ENCODE measurements at places on chromosomes 4 and X. TPM values are rescaled to one million over a fixed set of nuclear protein-coding genes. Genes with fewer than 3 reads are reported as not detected.
A peak's percentile ranks its signal among the peaks of the same experiment; 100 is the strongest.

DNA sequence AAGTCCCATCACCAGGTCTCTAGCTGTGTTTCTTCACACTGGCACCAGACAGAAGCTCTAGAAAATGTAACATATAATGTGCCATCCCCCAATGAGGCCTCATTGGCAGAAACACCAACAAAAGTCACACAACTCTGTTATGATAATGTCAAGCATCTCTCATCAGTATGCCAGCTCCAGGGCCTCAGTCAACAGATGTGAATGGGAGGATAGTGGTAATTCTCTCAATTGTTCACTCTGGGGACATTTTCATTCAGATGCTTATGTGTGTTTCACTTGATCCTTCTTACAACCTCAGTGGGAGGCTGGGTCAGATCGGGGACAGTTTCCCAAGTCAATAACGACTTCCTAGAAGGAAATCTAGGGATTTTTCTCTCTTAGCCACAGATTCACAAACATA lies 57.5 kb upstream of the SCOC start:
- DNase-seq, result no peak

GRCh38 chr4:171621646-171622045 lies 191.6 kb upstream of the GALNTL6 start:
- no peak for DNase-seq

DNA sequence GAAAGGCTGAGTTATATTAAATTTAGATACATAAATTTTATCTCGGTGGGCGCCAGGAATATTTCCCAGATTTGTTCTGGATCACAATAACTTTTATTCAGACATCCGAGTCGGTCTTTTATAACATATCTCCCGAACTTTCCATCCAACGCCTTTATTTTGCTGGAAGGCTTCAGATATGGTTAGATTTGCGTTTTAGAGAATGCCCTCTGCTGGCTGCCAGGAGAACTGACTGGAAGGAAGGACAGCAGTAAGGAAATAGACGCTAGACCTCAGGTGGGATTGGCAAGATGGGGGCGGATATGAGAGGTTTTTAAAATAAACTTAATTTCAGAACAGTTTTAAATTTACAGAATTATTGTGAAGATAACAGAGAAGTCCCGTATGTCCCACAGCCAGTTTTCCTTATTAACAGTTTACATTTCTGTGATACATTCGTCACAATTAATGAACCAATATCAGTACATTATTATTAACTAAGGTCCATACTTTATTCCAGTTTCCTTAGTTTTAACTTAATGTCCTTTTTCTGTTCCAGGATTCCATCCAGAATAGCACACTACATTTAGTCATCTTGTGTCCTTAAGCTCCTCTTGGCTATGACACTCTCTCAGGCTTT lies 4.6 kb upstream of the KANTR start:
- DNase-seq, result peak; percentile 28

DNA sequence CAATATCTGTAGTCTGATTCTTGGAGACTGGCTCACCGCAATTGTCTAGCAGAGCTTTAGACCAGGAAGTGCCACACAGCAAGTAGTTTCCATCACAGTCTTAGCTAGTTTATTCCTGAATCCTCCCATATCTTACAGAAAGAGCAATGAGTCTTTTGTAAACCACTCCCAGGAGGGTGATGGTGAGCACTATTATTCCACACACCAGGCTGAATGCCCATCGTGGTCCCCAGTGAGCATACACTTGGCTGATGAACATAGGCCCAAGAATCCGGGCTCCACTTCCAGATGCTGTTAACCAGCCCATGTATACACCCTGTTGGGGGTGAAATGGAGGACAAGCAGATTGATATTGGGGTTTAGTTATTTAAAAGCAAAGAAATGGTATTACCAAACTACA lies 39.8 kb downstream of the PLK4 start:
- DNase-seq, result no peak

DNA sequence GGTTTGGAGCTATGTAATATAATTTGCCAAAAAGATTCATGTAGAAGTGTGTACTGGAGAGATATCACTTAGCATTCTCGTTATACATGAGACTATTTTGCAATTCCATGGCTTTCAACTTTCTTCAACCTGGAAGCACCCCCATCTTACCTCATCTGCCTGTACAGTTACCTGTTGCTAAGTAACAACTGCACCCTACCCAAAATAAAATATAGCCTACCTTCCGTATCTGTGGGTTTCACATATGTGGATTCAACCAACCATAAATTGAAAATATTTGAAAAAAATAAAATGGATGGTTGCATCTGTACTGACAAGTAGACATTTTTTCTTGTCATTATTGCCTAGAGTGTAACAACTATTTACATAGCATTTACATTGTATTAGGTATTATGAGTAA lies 278.3 kb downstream of the PPP1R2C start:
- DNase-seq, result no peak

DNA sequence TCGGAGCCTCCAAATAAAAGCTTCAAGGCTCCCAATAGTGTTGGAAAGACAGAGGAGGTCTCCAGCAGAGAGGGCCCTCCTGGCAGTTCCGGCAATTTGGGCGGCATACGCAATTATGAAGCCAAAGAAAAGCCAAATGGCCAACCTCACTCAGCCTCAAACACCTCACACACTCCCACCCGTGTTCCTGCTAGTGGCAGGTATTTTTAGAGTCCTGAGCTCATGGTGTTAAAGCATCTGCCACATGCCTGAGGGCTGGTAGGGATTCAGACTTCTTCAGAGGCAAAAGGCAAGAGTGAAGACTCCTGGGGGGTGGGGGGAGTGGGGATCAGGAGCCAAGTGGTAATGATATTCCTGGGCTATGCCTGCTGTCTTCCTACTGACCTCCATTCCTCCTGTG lies 7.4 kb downstream of the RAB33A start:
- no peak for DNase-seq

DNA sequence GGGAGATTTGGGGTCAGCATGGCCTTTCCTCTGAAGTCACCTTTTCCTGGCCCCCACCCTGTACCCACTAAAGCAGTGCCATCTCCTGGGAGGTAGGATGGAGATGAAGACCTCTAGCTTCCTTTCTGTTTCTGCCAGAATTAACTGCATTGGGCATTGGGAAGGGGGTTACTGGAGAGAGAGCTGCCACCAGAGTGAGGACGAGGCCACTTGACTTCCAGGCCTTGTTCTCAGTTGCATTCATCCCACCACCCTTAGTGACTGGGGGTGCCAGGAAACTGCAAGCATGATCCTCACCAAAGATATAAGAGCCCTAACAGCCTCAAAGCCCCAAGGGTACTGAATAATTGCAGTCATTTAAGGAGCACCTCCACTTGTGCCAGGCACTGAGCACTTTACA lies 15.8 kb downstream of the SASH3 start:
- DNase-seq, result no peak

The CXCL1 gene
- not detected for total RNA-seq

GRCh38 chr4:96952610-96953009 lies 1112.7 kb downstream of the PDHA2 start:
- no peak for DNase-seq

The EDA2R gene
- total RNA-seq, result 9.7 TPM

The NSUN7 gene
- total RNA-seq, result 1.2 TPM

The HSFX1 gene
- total RNA-seq, result 0.19 TPM

DNA sequence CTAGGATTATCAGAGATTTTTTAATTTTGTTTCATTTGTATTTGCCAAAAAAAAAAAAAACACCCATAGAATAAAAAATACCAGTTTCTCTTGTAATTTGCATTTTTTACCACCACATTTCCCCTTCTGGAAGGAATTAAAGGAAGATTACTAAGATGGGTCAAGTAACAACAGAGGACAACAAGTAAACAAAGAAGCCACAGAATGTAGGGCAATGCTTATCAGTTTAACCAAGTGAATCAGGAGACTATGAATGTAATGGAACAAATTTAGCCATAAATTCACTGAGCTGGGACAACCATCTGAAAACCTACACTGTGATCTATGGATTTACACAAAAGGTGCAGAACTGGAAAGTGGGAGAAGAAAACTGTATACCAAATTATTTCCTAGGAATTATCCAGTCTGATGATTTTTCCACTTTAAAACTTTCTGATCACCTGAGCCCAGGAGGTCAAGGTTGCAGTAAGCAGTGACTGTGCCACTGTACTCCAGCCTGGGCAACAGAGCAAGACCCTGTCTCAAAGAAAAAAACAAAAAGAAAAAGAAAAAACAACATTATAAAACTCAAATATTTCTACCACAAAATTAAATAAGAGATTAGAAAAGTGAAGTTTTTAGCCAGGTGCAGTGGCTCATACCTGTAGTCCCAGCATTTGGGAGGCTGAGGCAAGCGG lies 32.4 kb downstream of the LRBA start:
- DNase-seq, result no peak

DNA sequence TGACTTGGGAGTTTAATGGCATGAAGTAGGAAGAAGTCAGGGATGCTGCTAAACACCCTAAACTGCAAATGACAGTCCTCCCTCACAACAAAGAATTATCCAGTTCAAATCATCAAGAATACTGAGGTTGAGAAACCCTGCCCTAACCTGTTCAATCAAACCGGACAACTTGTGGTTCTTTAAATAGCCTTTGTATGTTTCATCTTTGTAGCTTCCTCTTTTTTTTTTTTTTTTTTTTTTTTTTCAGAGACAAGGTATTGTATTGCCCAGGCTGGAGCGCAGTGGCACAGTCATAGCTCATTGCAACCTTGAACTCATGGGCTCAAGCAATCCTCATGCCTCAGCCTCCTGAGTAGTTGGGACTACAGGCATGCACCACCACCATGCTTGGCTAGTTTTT lies 52.5 kb upstream of the TTC29 start:
- DNase-seq, result no peak

The GDPD2 gene
- 0.12 TPM for total RNA-seq

The POU3F4 gene
- not detected for total RNA-seq

- DNase-seq, result no peak
Measured at GRCh38 chr4:159284113-159284512, 181.2 kb downstream of the RAPGEF2 start.

DNA sequence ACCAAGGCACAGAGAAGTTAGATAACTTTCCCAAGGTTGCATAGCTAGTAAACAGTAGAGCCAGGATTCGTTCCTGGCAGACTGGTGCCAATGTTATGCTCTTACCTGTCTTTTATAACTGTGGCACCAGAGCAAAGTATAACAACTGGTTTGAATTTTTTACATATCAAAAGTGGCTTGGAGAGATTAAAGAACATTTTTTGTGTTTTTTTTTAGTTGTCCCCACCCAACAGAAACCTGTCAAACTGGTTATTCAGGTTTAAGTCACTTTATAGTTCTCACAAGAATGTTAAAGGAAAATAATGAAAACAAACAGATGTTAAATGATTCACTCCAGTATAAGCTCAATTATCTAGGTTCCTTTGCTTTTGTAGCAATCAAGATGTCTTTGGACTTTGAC lies 15.6 kb upstream of the FAM47E start:
- DNase-seq, result no peak

DNA sequence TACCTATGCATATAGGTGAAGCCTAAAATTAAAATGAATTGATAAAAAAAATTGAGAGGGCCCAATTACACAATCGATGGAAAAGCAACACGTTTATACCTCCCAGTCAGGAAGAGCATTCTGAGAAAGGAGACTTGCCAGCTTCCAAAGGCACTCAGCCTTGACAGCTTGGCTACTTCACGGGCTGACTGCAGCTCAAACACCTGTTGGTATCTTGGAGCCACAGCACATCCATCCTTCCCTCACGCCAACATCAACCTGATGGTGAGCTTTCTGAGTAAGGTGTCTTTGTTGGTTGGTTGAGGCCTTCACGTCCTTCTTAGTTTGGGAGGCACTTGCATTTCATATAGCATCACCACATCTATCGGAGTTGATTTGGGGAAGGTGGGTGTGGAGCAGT lies 598.9 kb upstream of the DIPK2B start:
- DNase-seq, result no peak

DNA sequence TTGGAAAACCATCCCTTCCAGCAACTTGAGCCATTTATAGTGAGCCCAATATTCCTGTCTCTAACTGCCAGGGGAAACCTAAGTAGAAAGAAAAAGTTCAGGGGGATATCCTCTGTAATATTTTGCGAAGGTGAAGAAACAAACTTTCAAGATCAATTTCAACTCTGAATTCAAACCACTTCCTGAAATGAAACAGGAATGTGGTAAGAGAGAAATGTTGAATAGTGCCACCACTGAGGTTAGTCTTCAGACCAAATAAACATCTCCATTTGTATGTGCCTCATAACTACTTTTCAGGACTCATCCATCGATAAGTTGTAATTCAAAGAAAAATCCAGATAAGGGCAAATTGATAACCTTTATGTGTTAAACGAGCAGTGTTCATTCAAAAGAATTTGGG lies 128.7 kb downstream of the GABRB1 start:
- no peak for DNase-seq
